ENCODE measurements at places on chromosomes 1 and 21.

DNA sequence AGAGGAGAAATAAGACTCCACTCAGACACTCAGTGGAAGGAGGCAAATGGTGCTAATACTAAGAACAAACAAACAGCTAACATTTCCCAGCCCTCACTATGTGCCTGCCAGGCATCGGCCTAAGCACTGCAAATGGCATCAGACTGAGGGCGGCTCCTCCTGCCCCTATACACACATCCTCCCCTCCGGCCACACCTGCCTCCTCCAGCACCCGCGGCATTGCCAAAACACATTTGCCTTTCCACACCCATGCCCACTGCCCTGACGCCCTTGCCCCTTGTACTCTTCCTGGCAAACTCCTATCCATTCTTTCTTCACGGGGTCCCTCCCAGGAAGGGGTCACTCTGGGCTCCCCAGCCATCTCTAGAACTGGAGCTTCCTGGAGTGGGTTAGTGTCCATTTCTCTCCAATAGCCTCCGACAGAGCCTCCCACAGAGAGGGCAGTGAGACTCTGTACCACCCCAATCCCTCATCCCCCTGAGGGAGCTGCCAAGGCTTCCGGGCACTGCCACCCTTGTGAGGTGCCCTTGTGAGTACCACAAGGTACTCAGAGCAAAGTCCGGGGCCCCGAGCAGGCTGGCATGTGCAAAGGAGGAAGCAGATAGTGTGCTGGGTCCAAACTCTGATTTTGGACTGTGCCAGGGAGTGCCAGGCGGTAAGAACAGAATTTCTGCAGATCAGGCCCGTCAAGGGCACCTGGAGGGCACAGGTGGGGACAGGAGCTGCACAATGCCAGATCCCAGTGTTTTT lies 959 bp downstream of the AKR7A3 start:
- no peak for DNase-seq

DNA sequence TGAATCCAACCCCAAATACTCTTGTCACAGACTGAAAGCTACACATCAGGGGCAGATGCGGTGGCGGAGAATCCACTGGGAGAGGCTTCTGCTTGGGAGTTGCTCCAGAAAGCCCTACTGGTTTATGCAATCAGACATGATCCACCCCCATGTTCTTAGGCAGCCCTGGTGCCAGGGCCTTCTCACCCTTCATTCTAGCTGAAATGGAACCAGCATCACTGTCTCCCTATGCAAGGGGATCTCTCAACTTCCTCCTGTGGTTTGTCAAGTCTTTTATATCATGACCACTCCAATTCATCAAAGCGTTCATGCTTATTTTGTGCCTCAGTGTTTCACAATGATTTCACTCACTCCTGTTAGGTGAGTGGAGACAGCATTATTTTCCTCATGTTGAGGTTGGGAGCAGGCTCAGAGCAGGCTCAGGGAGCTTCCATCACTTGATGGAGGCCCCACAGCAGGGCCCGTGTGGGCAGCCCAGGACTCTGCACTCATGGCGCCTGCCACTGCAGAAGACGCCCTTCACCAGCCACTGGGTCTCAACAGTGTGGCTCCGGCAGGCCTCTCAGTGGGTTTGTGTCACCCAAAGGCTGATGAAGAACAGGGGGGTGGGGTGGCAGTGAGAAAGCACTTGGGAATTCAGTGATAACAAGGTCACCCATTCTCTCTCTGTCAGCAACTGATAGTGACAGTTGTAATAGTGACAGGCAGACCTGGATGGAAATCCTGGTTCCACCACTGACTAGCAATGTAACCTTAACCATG lies 67.1 kb downstream of the CD58 start:
- peak; percentile 78 for DNase-seq

GRCh38 chr1:162823771-162824525 lies 33.4 kb downstream of the HSD17B7 start:
- DNase-seq: no peak

- no peak for DNase-seq
These were observed 49.3 kb downstream of the CD34 start for GRCh38 chr1:207861442-207862177.

GRCh38 chr1:33442141-33442540 lies 11.2 kb upstream of the PHC2 start:
- DNase-seq: no peak

DNA sequence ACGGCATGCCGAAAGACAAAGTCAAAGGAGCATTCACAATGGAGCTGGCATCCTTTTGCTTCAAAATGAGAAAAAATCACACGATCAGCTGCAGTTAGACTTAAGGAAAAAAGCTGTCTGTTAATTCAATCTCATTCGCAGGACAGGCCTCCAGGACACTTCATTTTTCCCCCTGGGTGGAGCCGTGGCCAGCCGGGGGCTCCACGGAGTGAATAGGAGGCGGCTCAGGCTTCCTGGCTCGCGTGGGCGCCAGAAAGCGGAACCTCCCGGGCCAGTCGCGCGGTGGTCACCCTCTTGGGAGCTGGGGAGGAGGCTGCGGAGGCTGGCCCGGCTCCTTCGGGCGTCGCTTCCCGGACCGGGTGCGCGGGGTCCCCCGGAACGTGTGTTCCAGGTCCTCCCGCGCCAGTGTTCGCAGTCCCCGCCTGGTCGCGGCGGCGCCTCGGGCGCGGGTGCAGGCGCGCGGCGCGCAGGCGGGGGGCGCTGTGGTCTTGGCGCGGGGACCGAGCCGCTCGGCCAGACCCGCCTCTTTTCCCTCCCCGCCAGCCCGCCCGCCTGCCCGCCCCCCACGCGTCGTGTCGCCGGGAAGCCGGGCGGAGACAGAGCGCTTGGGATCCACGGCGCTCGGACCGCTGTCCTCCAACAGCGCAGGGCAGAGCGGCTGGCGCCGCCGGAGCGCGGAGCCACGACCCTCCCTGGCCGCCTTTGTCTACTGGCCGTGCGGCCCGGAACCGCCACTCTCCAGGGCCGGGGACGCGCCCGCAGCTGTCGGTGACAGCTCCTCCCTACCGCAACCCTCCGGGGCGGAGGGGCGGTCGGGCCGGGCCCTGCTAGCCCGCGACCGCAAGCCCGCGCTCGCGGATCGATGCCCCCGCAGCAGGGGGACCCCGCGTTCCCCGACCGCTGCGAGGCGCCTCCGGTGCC lies at the start of gene RHOU:
Gene RHOU (plus strand): TSS at position 599 of the 921 bp plus-strand sequence. CDS start 264 bp downstream, at position 863.
- DNase-seq: peak; percentile 88

GRCh38 chr21:22277341-22277740 lies 1279.1 kb downstream of the NCAM2 start:
- no peak for DNase-seq

Data from head of caudate nucleus (tissue), 42 donors.